Purkinje cell (primary cell): ENCODE measurements at places on chromosomes 3 and 15. TPM values are rescaled to one million over a fixed set of nuclear protein-coding genes. Genes with fewer than 3 reads are reported as not detected.

OIP5 gene
- 2.1 TPM in 1 of 2 replicates, not detected in the other for polyA plus RNA-seq

NR2E3 gene
- polyA plus RNA-seq = 1.3 and 1.5 TPM in 2 replicates

NR2F2 gene
- 38.7 and 46.0 TPM in 2 replicates for polyA plus RNA-seq

ST8SIA2 gene
- polyA plus RNA-seq = 3.9 and 12.1 TPM in 2 replicates

PDE12 gene
- 4.4 and 6.7 TPM in 2 replicates for polyA plus RNA-seq

SLTM gene
- 64.8 and 85.0 TPM in 2 replicates for polyA plus RNA-seq

CHDH gene
- polyA plus RNA-seq = 0.75 and 1.2 TPM in 2 replicates

TRH gene
- polyA plus RNA-seq = 0.40 TPM in 1 of 2 replicates, not detected in the other

SPTBN5 gene
- 0.79 and 1.4 TPM in 2 replicates for polyA plus RNA-seq

ZPLD1 gene
- not detected in 2 replicates for polyA plus RNA-seq

MED12L gene
- 3.2 and 8.0 TPM in 2 replicates for polyA plus RNA-seq

STRC gene
- 0.69 and 1.5 TPM in 2 replicates for polyA plus RNA-seq

SRGAP3 gene
- 14.0 and 36.2 TPM in 2 replicates for polyA plus RNA-seq

ADGRG7 gene
- not detected in 2 replicates for polyA plus RNA-seq

CPLX3 gene
- 2.4 TPM in 1 of 2 replicates, not detected in the other for polyA plus RNA-seq
